NCI-H2029 treated with DMSO at 0.1 percent for 48 hours (cell line): ENCODE measurements at places on chromosomes 7 and 10.

DNA sequence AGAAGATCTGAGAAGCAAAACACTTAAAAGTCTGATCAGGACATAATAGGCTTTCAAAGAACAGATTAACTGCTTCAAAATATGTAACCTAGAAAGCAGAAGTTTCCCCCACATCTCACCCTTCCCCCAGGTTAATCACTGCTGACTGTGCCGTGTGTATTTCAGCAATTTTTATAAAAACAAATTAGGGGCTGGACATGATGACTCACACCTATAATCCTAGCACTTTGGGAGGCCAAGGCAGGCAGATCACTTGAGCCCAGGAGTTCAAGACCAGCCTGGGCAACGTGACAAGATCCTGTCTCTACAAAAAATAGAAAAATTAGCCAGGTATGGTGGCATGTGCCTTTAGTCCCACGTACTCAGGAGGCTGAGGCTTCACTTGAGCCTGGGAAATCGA is 67.6 kb upstream of the GATA3 start:
- DNase-seq: no peak

DNA sequence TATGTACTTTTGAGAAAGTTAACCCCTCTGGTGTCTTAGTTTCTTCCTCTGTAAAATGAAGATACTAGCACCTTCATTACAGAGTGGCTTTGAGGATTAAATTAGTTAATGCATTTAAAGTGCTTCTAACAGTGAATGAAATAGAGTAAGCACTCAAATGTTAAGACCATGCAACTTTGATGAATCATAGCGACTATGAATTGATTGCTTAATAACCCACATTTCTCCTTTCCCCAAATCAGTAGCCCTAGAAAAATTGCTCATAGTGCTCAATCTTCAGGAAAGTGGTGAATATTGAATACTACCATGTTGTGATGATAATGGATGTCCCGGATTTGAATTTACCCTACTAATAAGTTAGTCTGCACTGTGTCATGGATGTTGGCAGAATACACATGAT is 48.1 kb downstream of the CD36 start:
- no peak for DNase-seq

- no peak for DNase-seq
Measured at GRCh38 chr7:91847876-91848588, 32.5 kb downstream of the MTERF1 start.

DNA sequence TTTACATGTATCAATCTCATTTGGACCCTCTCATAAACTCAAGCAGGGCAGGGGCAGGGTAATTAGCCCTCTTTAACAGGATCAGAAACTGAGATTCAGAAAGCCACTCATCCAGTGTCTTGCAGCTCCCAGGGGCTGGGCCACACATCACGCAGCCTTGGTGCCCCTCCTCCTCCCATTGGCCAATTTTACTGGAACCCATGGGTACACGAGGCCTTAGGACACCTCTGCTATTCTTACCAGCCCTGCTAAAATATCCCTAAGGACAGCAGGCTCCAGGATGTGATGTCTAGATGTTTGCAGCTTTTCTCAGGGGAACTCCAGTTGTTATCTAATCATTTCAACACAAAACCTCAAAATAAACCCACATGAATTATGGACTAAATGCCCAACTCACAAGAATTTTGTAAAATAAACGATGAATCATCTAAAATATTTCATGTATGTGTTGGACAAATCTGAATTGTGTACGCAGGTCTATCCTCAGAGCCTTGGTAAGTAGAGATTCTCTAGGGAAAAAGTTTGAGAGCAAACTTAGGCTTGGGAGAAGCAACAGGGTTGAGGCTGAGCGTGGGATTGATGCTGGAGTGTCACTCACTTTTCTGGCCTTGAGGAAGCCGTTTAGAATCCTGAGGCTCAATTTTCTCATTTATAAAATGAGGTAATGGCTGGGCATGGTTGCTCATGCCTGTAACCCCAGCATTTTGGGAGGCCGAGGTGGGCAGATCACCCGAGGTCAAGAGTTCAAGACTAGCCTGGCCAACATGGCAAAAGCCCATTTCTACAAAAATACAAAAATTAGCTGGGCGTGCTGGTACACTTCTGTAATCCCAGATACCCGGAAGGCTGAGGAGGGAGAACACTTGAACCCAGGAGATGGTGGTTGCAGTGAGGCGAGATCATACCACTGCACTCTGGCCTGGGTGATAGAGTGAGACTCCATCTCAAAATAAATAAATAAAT is 69.7 kb upstream of the TNS3 start:
- DNase-seq: no peak

GRCh38 chr10:48951707-48952106 is 12.1 kb upstream of the LRRC18 start:
- DNase-seq: no peak

- DNase-seq: no peak
Measured at GRCh38 chr7:18667466-18667865, 171.9 kb downstream of the HDAC9 start.

GRCh38 chr10:15476337-15476736 is 105.2 kb upstream of the FAM171A1 start:
- no peak for DNase-seq

DNA sequence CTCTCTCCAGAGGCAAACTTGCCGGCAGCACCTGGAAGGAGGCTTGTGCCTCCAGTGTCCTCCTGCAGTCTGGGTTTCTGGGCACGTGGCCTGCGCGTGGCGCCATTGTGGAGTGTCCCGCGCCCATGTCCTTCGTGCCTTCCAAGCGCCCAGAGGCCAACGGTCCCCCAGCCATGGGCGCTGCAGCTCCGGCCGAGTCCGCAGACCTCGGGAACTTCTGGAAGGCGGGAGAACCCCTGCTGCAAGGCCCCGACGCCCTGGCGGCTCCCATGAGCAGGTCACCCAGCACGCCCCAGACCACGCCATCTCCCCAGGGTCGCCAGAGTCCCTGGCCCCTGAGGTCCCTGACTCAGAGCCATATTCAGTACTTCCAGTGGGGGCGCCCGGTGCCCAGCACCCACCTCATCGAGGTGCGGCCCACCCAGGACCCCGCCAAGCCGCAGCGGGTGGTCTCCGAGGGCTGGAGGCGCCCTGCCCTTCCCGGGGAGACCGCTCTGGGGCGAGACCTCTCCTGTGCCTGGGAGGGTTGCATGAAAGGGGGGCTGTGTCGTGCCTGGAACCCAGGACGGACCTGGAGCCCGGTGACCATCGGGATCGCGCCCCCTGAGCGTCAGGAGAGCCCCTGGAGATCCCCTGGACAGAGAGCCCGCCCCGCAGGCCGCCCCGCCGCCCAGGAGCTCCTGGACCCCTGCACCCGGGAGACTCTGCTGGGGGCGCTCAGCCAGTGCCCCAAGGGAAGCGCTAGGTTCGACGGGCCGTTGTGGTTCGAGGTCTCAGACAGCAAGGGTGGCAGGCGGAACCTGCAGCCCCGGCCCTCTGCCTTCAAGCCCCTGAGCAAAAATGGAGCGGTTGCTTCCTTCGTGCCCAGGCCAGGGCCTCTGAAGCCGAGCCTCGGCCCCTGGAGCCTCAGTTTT is at the start of gene POM121L12:
Gene POM121L12, plus strand, starts transcription at position 135 of the 914 bp plus-strand sequence. Its CDS starts 39 bp downstream, at position 174.
- no peak for DNase-seq

GRCh38 chr7:76372984-76373833 is 14.4 kb upstream of the YWHAG start:
- DNase-seq: no peak

DNA sequence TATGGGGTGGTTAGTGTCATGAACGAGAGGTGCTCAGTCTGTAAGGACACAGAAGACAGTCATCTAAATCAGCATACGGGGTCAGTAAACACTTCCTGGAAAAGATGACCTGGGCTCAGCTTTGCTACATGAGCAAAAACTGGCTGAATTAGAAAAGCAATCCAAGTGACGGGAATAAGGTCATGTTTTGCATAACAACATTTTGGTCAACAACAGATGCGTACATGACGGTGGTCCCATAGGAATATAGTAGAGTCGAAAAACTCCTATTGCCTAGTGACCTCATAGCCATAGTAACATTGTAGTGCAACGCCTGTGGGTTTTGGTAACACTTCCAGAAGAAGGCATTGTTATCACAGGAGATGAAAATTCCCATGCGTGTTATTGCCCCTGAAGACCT is 92.9 kb downstream of the CTNNA3 start:
- DNase-seq: no peak

GRCh38 chr7:157768198-157768597 is 431.4 kb downstream of the DNAJB6 start:
- no peak for DNase-seq

DNA sequence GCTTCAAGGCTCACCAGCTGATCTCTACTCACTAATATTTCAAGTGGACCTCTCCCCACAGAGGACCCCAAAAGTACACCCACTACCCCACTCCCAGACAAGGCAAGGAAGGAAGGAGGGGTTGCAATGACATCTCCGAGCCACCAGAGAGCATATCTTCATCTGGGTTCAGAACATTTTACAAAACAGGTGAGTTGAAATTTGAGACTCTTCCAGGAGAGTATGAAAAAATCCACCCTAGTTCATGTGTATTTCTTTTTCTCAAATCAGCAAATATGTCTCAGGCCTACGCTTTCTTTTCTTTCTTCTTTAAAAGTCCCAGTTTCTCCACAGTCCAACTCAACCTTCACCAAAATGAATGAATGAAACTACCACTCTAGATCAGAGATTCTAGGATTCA is 61.9 kb downstream of the SGMS1 start:
- DNase-seq: no peak

DNA sequence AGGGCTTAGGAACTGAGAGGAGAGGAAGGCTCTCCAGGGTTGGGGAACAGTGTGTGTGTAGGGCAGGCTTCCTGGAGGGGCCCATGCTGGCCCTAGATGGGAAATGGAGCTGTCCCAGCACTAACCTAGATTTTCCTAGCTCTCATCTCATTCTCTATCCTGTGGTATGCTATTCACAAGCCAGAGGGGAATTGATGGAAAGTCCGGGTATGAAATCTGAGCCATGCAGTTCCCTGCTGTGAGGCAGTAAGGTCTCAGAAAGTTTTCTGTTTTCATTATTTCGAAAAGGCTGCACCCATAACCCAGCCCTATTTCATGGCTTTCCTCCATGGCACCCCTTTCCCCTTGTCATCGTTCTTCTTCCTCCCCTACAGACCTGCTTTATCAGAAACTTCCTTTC is 220.3 kb downstream of the RPS24 start:
- no peak for DNase-seq

- DNase-seq: no peak
Measured at GRCh38 chr10:111934931-111935330, 248.6 kb downstream of the GPAM start.

DNA sequence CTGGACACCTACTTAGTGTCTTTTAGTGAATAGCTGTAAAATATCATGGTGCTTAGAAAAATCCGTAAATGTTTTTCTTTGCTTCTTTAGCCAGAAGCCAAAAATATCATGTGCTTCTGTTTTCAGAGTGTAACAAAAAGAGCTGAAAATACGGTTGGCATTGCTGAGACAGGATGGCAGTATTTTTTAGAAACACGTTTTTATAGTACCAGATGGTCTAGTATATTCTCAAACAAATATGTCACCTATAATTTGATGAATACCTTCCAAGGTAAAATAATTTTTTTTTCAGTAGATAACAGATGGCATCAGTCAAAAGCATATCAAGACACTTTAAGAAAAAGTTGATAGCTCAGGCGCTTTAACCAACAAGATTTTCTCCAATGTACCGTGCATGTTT is 326.6 kb downstream of the PHF14 start:
- DNase-seq: no peak

GRCh38 chr10:102300278-102300843 is 55.0 kb downstream of the GBF1 start:
- no peak for DNase-seq

DNA sequence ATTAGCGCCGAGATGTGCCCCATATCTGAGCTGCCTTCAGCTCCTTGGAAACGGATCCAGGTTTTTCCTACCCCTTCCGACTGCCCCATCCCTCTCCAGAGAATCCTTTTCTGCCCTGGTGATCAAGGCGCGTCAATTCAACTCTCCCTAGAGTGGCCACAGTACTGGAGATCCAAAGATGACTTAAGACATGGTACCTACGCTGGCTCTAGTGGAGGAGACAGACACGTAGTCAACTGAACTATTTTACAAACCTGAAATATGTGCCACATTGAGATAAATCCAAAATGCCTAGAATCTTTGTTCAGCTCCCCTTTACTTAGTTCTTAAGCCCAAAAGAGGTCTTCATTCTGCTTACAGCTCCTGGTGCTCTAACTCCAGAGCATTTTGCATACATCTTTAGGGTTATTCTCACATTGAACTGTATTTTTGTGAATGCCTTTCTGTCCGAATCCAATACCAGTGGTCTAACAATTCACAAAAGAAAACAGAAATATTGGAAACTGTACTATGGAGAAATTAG is 444 bp upstream of the TNPO3 start:
- peak; percentile 61 for DNase-seq

DNA sequence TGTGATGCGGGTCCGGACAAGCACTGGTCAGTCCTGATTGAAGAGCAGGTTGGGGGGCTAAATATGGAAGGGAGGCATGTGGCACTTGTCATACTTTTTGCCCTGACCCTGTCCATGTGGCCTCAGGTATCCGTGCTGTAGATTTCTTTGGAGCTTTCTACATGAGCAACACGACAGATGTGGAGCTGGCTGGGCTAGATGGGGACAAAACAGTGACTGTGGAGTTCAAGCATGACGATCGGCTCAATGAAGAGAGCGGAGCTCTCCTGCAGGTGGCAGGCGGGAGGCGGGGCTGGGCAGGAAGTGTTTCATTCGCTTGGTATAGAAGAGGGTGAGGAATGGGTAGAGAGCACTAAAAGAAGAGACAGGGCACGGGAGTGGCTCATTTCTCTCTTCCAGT is 13.0 kb upstream of the CHCHD1 start:
- no peak for DNase-seq

- no peak for DNase-seq
Measured at GRCh38 chr10:78437407-78437768, 403.7 kb downstream of the RPS24 start.

DNA sequence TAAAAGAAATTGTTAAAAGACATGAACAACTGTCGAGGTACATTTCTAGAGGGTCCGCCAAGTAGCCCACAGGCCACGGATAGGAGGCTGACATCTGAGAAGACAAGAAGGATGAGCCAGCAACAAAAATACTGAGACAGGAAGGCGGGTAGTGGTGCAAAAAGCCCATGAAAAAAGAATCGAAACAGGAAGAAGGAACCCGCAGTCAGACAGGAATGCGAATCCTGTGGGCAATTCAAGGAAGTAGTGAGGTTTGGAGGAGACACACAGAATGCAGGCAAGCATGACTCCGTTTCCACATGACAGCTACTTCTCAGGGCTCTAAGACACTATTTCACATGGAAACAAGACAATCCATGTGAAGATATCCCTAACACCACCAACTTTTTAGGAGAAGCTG is 125.2 kb downstream of the DOCK4 start:
- no peak for DNase-seq

GRCh38 chr10:80964955-80965614 is 427.4 kb downstream of the SH2D4B start:
- DNase-seq: no peak
